ENCODE measurements at places on chromosomes 3 and 15. TPM values are rescaled to one million over a fixed set of nuclear protein-coding genes. Genes with fewer than 3 reads are reported as not detected.

DNA sequence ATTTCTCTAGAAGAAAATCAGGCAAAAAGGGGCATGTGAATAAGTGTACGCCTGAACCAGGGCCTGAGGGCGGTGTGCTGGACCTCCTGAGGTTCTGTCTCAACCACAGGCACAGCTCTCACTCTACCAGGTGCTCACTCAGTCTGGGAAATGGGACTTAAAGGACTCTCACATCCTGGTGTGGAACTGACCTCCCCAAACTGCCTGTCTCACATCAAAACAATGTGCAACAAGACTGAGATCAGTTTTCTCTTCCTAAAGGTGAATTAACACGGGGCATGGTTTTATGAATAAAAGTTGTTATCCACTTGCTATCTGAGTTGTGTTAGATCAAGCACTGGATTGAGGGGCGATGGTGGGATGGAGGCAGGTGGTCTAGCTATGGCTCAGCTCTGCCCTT, 4.8 kb downstream of the STOML1 start:
- DNase-seq, result no peak

- DNase-seq, result no peak
Measured at GRCh38 chr3:151923901-151924300, 50.5 kb downstream of the SUCNR1 start.

- DNase-seq, result no peak
Measured at GRCh38 chr3:23201154-23201838, 1.8 kb upstream of the UBE2E2 start.

DNA sequence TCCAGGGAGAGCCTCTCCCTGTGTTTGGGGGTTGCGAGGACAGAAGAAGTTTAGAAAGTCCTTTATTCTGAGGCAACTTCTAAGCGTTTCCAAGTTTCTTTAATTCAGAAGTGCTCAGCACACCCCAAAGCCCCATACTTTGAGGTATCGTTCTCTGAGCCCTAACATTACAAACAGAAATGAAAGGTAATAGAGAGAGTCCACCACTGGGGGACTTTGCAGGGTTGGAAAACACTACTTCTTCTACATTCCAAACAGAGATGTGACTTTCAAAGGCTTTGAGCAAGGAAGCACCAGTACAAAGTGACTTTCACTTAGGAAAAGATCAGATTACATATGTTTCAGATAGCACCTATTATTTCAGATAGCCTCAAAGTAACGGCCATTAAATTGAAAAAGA, 6.2 kb upstream of the ZNF280D start:
- no peak for DNase-seq

- DNase-seq, result no peak
Measured at GRCh38 chr3:46284981-46285683, 42.9 kb downstream of the CCR3 start.

- DNase-seq, result no peak
Measured at GRCh38 chr15:34353627-34354026, 10.5 kb downstream of the NUTM1 start.

The GASK1A gene
- 0.72 TPM for total RNA-seq

The GOLGA6L7 gene
- not detected for total RNA-seq

The AHSG gene
- not detected for total RNA-seq

The CYP1A1 gene
- total RNA-seq, result 7.0 TPM

The ATP2B2 gene
- 1.7 TPM for total RNA-seq

The TYRO3 gene
- total RNA-seq, result 115 TPM

The GLDN gene
- 0.21 TPM for total RNA-seq

The SOX14 gene
- 19.7 TPM for total RNA-seq
